ENCODE measurements at places on chromosomes 1 and 21.

DNA sequence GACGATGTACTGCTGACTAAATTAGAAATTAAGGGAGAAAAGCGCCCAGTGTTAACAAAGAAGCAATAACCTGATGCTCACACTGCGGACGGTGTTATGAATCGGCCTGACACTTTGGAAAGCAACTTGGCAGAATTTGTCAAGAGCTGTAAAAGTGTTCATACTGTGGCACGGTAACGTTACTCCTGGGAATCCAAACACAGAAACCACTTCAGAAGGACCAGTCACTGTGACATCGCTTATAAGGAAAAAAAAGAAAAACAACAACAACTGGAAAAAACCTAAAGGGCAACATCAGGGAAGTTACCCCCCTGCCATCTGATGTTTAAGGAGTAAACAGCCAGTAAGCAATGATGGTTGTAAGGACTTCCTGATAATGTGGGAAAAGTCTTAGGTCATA is 27.7 kb downstream of the CAPZB start:
- DNase-seq, result no peak

- no peak for DNase-seq
Observed at GRCh38 chr1:230082211-230082610, 15.2 kb downstream of the GALNT2 start.

GRCh38 chr1:160144921-160145320 is 6.5 kb upstream of the ATP1A4 start:
- no peak for DNase-seq

GRCh38 chr1:39900662-39901463 is 854 bp downstream of the MYCL start:
- no peak for DNase-seq

DNA sequence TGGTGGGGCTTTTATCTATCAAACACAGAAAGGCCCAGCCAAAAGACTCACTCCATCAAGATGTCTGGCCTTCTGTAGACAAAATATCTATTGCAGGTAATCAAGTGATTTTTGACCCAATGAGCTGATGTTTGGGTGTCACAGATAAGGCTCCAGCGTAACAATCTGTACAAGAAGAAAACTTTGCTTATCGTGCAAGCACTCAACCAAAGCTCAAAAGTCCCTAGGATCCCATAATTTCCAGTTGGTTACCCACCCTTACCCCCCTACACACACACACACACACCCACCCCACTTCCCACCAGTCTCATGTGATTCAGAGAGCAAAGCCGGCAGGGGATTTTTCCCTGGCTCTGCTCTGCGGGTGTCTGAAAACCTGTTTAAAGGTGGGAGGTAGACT is 5.8 kb downstream of the ITPKB start:
- no peak for DNase-seq

GRCh38 chr1:8276173-8276914 is 41.6 kb upstream of the SLC45A1 start:
- no peak for DNase-seq

GRCh38 chr1:174788981-174789380 is 210.8 kb upstream of the CACYBP start:
- no peak for DNase-seq
